ENCODE measurements at places on chromosomes 6 and 20.

DNA sequence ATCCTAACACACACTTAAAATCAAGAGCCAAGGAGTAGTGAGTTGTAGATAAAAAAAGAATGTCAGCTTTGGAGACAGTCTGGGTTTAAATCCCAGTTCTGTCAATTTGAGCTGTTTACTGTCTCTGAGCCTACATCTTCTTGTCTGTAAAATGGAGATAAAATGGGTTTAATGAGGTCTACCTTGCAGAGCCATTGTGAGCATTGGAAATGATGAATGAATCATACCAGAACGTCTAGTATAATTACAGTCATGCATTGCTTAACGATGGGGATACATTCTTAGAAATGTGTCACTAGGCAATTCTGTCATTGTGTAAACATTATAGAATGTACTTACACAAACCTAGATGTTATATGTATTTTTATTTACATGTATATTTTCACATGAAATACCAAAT, 17.6 kb upstream of the SGK2 start:
- no peak for DNase-seq

- DNase-seq = peak; percentile 48
Measured at GRCh38 chr6:126716826-126717509, 377.1 kb downstream of the CENPW start.

- DNase-seq = peak; percentile 96
Measured at GRCh38 chr6:53496797-53497375, 48.0 kb downstream of the GCLC start.

GRCh38 chr6:75155631-75156030, 50.2 kb downstream of the COL12A1 start:
- DNase-seq = peak; percentile 82

DNA sequence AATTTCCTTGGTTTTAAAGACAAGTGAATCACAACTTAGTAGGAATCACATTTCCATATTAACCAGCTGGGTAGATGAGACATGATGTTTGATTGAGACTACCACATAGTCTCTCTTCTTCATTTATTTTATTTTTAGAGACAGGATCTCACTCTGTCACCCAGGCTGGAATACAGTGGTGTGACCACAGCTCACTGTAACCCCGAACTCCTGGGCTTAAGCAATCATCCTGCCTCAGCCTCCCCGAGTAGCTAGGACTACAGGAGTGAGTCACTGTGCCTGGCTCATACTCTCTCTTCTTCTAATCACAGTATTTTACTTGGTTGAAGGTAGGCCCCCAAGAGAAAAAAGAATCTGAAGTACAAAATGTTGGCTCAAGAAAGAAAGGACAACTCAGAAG, 80.2 kb upstream of the ASF1A start:
- DNase-seq = peak; percentile 72

DNA sequence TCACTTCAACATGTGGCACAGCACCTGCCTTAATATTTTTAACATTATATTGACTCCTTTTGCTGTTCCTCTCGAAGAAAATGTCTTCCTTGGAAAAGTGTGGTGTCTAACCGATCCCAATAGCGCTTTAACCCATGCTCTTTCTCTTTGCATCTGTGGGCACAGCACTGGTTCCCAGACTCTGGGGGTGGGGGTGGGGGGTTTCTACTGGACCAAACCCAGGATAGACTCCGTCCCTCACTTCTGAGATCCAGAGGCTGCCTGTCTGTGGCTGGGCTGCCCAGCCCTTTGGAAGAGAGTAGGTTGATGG, 3.9 kb upstream of the ZNF292 start:
- no peak for DNase-seq

DNA sequence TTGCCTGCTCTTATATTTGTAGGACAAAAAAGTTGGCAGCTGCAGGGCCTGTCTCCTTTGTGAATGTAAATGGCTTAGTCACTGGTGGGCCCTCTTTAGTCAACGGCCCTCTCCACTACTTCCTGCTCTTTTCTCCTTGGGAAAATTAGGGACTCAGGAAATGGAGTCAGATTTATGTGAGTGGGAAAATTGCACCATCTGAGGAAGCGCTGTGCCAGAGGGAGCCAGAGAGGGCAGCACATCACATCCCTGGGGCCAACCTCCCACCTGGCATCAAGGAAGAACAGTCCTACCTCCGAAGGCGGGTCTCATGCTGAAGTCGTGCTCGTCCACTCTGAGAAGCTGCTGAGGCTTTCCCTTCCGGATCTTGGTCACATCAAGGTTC, 15.6 kb downstream of the GABRR2 start:
- DNase-seq = no peak

GRCh38 chr20:39960522-39961428, 728.3 kb downstream of the MAFB start:
- DNase-seq = no peak

DNA sequence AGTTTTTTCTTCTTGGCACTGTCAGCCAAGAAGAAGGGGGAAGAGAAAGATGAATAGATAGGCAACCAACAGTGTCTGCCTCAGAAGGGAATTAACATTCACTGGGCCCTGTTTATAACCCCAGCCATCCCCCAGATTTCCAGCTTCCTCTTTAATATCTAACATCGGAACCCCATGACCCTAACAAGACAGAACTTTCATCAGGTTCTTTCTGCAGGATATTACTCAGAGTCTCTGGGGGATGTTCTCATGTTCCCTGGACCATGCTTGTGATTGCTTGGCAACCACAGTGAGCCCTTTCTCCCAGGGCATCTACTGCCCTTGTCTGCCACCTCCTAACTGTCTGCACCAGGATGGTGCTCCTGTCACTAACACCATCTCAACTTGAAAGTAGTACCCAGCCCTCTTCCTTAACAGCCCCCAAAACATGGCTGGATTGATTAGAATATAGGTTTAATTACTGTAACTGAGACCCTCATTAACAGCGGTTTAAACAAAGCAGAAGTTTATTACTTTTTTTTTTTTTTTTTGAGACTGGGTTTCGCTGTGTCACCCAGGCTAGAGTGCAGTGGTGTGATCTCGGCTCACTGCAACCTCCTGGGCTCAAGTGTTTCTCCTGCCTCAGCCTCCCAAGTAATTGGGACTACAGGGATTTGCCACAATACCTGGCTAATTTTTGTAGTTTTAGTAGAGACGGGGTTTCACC, 12.0 kb upstream of the PTPN1 start:
- peak; percentile 79 for DNase-seq

- no peak for DNase-seq
Measured at GRCh38 chr6:12813321-12813720, 96.8 kb downstream of the PHACTR1 start.

DNA sequence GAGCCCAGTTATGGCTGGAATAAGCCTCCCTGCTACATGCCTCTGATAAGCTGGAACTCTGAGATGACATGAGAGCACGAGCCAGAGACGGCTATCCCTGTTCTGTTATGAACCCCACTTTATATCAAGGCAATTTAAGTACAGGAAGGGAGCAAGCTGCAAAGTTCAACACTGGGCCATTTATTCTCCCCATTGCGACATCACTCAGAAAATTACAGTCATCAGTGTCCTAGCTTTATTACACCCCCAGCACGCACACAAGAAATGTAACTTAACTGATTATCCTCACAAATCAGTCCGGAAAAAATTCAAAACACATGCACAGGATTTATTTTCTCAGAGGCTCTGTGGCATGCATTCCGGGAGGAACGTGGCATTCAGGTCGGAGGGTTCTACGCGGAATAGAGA, 125.3 kb upstream of the SLC2A12 start:
- peak; percentile 67 for DNase-seq

- DNase-seq = peak; percentile 75
Measured at GRCh38 chr20:44909872-44910689, at the start of gene PABPC1L. TSS of gene PABPC1L (plus strand) at chr20:44910060. CDS start at chr20:44910144, 84 bp downstream.

DNA sequence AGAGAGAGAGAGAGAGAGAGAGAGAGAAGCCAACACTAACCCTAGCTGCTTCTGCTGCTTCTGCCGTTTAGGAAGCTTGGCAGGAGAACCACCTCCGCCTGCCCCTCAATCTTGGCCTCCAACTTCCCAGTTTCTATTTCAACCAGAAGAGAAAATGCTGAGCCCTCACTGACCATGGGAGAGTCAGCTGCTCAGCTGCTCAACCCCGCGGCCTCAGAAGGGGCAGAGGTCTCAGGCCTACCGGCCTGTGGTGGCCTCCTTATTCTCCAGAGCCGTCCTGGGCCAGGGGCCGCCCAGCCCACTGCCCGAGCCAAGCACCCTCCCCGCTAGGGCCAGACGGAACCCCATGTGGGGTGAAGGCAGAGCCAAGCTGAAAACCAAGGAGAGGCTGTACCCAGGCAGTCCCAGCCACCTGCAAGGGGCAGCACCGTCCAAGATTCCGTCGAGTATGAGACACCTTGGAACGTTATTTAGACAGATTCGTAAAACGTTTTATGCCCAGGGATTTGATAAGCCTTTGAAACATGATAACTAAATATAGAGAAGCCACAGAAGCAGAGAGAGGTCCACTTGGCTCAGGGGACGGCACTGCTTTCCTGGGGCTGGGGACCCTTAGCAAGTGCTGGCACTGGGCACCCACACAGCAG, 116.6 kb downstream of the DLL1 start:
- DNase-seq = no peak

DNA sequence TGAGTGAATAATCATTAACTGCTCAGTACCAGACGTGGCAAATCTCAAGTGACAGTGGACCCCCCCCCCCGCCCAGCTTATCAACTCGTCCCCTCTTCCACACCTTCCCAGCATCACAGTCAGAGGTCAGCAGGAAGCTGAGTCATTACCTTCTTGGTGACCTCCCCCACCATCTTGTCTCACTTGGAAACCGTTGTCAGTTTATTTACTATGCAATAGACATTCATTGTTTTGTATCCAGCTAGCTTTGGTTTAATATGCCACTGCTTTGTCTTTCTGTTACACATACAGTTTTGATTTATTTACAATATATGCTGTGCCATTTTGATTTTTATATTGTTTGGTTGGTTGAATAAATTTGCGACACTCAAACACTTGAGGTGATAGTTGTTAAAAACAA, 158.1 kb downstream of the QKI start:
- peak; percentile 37 for DNase-seq

- no peak for DNase-seq
Measured at GRCh38 chr6:37289931-37290330, 32.0 kb upstream of the TMEM217 start.

DNA sequence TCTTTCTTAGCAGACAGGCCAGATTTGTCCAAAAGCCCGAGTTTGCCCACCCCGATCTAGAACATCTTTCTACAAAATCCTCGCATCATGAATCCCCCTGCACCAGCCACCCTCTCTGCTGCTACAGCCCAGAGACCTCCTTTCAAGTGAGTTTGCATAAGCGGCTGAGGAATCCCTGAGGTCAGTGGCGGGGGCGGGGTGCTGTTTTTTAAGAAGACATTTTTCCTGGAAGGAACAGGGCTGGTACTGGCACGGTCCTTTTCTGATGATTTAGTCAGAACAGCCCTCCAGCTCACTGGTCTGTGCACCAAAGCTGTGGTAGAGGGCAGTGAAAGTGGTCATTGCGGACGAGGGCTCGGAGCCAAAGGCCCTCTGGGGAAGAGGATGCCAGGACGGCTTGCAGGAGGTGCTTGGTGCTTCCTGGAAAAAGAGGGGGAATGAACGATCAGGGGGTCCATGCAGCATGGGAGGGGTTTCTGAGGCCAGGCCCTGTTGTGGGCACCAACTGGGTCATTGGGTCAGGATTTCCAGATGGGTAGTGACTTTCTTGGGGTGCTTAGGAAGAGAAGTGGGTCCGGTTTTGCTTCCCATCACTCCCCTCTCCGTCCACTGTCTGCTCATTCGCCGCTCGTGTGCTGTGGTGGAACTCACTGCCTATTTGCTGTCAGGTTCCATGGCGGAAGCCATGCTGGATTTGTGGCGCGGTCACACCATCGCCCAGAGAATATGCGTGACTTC, 50.4 kb downstream of the GNAS-AS1 start:
- no peak for DNase-seq

GRCh38 chr6:133991096-133991593, 38.1 kb downstream of the TBPL1 start:
- peak; percentile 83 for DNase-seq

DNA sequence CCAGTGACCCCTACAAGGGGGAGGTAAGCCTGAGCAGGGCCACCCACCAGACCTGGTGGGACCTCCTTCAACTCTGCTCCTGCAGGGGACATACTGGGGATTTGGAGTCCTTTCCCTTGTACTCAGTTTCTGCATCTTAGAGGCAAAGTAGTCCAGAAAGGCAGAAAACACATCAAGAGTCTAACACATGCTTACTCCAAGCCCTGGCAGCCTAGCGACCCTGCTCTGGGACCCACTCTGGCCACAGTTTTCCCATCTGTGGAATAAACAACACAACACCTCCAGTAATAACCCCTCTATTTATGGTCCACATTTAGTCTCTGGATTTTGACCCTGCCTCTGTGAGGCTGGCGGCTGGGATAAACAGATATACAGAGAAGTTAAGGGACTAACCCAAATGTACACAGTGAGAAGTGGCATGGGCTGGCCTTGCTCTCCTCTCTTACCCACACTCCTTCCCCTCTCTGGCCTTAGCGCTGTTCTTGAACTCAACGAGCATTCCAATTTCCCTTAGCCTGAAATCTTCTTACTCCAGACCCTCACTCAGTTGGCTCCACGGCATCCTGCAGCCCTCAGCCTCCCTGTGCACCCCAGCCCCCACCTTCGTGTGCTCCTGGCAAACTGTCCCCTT, 16.1 kb upstream of the TLDC2 start:
- no peak for DNase-seq

GRCh38 chr20:54115172-54115854, 44.9 kb upstream of the BCAS1 start:
- DNase-seq = peak; percentile 53

- DNase-seq = peak; percentile 25
Measured at GRCh38 chr6:11769811-11770545, 8.6 kb downstream of the ADTRP start.

DNA sequence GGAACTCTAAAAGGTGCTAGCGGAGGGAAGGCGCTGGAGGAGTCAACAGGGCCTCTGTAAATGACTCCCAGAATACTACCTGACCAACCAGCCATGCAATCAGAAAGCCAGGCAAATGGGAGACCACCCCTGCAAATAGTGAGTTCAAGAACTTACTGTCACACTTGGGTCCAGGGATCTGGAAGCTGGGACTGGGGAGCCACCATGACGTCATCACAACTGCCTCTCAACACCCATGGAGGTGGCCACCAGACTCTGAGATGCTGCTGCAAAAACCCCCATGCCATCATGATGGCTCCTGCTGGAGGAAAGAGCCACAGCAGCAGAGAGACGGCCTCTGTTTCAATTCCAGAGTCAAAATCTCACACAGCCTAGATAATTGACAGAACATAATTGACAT, 8.5 kb upstream of the PDYN start:
- DNase-seq = no peak

GRCh38 chr6:44022671-44023352, 104.4 kb downstream of the MRPL14 start:
- DNase-seq = no peak

DNA sequence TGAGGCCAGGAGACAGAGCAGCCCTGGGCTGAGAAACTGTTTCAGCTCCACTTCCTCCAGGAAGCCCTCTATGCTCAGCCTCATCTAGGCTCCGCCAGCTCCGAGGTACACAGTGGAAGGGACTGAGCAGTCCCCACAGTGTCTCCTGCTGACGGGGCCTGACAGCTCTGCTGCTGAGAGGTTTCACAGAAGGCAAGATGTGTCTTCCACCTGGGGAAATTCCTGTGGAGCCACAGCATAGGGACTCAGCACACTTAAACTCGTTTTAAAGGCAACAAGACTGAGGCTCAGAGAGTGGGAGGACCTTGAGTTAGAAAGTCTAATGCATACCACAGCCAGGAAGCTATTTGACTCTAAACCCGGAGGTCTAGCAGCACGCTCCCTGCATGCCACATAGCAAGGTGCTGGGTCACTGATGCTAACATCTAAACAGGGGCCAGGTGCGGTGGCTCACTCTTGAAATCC, 6.8 kb downstream of the ADA start:
- no peak for DNase-seq

GRCh38 chr20:47175493-47175892, 181.0 kb downstream of the ZMYND8 start:
- no peak for DNase-seq

Data from choroid plexus epithelial cell (primary cell).